ENCODE measurements at places on chromosomes 6 and 20.

GRCh38 chr20:58994390-58995159, 12.5 kb downstream of the CTSZ start:
- no peak for DNase-seq

GRCh38 chr6:124655866-124656265, 306.4 kb upstream of the RNF217 start:
- DNase-seq: no peak

GRCh38 chr6:24522228-24523176, 27.7 kb downstream of the ALDH5A1 start:
- peak; percentile 92 for DNase-seq

DNA sequence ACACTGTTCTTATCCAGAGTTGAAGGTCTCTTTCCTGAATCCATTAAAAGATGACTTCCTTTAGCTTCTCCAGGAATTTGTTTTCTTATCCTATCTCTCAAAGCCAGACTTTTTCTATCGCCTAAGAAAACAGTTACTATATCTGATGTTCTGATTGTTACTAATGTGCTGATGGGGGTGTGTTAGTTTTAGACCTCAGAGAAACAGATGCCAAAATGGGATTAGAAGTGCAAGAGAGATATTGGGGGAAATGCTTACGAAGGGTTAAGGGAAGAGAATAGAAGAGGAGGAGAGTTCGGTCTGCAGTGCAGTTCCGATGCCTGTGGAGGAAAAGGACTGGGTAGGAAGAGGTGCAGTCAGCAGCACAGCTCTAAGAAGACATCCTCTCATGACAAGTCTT, 35.7 kb upstream of the ADGRG6 start:
- DNase-seq: no peak

GRCh38 chr6:152598901-152599537, 38.1 kb downstream of the SYNE1 start:
- no peak for DNase-seq

GRCh38 chr6:15473174-15473573, 189.7 kb downstream of the DTNBP1 start:
- DNase-seq: no peak

- no peak for DNase-seq
Measured at GRCh38 chr20:11687546-11688292, 230.0 kb upstream of the BTBD3 start.

- no peak for DNase-seq
Measured at GRCh38 chr6:65280060-65280459, 427.0 kb downstream of the EYS start.

DNA sequence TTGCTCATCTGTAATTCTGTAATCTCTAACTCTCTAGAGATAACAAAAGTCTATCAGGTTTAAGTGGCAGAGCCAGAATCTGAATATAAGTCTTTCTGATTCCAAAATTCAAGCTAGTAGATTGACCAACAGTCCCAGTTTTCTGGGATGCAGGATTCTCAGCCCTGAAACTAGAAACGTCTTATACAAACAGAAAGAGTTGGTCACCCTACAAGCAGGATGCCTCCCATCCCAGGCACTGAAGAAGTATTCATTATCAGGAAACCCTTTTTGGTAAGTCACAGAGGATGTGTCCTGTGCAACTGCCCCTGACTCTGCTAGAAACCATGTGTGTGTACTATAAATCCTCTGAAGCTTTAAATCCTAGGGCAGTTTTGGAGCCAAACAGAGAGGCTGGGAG, 135.0 kb downstream of the CARMIL1 start:
- no peak for DNase-seq

- DNase-seq: no peak
Measured at GRCh38 chr6:133093956-133094355, 147.2 kb upstream of the EYA4 start.

DNA sequence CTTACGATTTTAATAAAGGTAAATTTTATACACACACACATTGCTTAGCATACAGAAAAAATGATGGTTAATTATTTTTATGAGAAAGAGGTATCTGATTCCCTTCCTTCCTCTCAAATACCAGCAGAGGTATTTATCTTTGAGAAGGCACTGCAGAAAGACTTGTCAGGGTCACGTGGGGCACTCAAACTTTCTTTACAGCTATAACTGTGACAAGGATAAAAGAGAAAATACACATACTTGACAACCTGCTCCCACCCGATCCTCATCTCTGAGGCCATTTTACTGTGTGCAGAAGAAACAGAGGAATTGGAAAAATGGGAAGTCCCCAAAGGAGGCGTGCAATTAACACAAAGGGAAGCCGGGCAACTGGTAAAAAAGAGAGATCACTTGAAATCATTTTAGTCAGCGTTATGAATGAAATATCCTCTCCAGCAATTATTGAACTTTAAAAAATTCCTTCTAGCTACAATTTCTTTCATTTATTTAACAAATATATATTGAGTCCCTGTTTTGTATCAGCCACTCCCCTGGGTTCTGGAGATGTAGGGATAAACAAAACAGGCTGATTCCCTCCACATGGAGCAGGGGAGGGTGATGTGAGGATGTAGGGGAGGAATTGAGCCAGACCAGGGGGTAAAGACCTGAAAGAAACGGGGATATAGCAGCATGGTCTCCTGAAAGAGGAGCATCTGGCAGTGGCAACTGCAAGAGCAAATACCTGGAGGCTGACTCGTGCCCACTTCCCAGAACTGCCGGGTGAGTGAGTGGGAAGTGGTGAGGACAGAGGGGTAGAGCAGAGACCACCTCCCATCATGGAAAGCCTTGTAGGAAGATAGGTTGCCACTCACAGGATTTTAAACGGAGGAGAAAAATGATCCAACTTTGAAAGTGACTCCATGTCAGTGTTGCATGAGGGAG, 510.3 kb downstream of the KIF16B start:
- DNase-seq: no peak

GRCh38 chr6:85192186-85192585, 257.7 kb upstream of the NT5E start:
- no peak for DNase-seq

- peak; percentile 98 for DNase-seq
Measured at GRCh38 chr6:20868397-20869096, 334.3 kb downstream of the CDKAL1 start.

DNA sequence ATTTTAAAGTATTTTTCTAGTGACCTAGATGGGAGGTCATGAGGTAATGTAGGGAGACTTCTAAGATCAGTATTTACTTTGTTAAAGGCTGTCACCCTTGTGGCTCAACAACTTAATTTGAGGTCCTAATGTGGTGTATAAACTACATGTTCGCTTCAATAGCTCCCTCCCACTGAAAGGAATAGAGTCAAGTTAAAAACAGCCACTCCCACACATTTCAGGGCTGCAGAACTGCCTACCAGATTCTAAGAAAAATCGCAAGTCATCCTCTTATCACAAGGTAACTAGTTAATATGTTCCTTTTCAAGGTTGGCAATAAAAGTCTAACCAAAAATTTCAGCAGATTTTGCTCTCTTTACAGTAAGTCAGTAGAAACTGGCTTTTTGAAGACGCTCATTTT, 15.1 kb downstream of the GSTA1 start:
- DNase-seq: no peak

GRCh38 chr20:13029687-13030375, 21.1 kb downstream of the SPTLC3 start:
- DNase-seq: no peak

- no peak for DNase-seq
Measured at GRCh38 chr20:16553101-16553500, 20.1 kb downstream of the KIF16B start.

GRCh38 chr6:44444853-44445252, 57.3 kb downstream of the CDC5L start:
- no peak for DNase-seq

DNA sequence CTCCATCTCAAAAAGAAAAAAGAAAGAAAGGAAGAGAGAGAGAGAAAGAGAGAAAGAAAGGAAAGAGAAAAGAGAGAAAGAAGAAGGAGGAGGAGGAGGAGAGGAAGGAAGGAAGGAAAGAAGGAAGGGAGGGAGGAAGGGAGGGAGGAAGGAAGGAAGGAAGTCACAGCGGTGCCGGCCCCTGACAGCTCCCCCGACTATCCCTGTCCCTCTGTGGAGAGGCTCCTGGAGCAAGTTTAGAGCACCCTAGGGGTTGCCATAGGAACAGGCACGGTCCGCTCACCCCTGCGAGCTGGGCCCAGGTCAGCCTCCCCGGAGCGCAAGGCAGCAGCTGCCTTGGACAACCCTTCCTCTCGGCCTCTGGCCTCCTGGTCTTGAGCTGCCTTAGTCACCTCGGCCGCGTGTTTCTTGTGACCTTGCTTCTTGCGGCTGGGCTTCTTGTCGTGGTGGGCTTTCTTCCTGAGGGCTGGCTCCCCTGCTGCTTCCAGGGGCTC, 6.8 kb downstream of the BNIP5 start:
- DNase-seq: no peak

DNA sequence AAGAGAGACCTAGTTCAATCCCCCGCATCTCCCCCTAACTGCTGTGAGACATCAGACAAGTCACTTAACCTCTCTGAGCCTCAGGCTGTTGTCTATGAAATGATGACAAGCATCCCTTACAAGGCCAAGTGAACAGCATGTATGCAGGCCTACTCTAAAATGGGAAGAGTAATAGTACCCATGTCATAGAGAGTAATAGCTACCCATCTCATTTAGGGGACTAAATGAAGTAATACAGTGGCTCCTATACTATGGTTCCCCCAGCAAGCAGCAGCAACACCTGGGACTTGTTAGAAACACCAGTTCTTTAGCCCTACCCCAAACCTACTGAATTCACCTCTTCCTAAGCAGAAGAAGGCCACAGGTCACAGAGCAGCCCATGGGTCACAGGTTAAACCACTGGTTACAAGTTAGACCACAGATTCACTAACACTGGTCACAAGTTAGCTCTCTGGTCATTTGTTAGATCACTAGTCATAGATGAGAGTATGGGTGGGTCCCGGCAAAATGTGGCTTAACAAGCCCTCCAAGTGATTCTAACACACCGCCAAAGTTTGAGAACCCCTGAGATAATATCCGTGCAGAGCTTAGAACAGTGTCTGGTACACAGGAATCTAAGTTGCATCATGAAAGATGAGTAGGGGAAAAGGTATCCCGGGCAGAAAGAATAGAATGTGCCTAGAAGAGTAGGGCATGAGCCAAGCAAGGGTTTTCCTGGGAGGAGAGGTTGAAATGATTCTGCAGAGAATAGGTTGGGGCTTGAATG, 1.4 kb downstream of the DEFB124 start:
- DNase-seq: no peak

DNA sequence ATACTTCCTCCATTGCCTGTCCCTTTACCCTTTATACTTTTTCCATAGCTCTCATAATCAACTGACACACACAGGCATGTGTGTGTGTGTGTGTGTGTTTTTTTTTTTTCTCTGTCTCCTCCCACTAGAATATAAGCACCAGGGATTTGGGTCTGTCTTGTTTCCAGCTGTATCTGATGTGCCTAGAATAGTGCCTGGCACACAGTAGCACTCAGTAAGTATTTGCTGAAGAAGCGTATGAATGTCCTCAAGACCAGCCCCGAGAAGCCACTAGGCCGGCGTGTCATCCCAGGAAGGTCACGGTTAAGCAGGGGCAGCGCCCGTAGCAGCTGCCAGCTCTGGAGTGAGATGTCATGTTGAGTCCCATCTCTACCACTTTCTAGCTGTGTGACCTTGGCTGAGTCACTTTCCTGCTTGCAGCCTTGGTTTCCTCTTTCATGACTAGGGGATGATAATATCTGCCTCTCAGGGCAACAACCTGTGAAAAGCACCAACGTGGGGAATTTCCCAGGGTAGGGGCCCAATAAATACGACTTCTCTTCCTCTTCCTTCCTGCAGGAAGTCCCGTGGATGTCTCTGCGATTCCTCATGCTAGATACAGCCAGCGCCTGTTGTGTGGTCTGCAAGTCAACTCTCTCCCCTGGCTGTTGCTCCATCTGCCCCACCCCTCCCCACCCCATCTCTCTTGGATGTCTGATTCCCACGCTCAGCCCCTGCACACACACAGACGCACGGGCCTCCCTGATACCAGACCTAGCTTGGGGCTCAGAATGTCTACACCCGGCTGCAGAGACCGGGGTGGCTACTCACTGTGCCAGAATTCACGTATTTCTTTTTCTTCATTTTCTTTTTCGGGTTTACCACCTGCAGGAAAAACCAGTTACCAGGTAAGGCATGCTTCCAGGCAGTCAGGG, 58.1 kb downstream of the RAB44 start:
- DNase-seq: no peak

- no peak for DNase-seq
Measured at GRCh38 chr6:38976801-38977500, 71.6 kb upstream of the GLP1R start.

DNA sequence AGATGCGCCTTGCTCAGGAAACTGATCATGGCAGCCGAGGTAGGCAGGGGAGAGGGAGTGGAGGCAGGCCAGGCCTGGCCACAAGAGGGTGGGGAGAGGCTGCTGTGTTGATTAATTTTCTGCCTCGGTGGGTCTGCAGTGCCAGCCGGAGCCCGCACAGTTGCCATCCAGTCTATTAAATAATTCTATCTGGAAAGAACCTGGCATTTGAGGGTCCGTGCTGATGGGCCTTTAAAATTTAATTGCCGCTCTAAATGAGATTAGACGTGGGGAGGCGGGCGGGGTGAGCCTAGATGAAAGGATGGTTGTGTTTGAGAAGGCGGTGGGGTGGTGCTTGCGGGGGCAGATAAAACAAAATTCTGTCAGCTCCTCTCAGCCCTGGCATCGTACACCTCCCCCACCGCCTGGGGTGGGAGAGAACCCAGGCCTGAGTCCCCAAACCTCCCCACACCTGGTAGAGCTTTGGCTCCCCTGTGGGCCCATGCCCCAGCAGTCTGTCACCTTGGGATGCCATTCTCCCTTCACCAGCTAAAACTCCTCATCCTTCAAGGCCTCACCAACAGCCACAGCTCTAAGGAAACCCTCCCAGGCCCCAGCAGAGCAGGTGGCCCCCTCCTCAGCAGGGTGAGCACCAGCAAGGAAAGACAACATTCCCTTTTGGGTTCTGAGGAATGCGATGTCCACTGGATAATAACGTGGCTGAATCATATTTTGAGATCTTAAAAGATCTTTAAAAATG, 167.3 kb downstream of the GRM4 start:
- DNase-seq: no peak

GRCh38 chr20:61260905-61261304, 8.8 kb downstream of the CDH4 start:
- DNase-seq: no peak

- no peak for DNase-seq
Measured at GRCh38 chr6:170456886-170457698, 96.0 kb downstream of the PSMB1 start.

DNA sequence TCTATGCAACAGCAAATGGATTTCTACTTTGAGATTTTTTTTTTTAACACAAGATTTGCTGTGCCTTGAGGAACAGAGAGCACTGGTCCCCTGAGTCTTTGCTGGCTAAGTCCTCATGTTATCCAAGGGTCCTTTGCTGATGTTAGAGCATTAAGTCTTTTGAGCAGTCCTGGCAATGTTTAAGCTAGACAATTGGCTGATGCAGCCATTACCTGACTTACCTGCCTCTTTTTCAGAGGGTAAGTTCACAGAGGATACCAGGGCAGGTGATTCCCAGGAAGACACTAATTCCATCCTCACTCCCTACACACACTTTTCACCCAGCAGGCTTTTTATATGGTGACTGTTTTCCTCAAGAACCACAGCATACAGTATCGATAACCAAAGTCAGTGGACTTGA, 337.7 kb downstream of the HDGFL1 start:
- no peak for DNase-seq
